Stimulated activated CD4-positive, alpha-beta T cell treated with anti-CD3 and anti-CD28 coated beads, Interleukin-12 subunit alpha, Interleukin-12 subunit beta, amount 100 ng/mL, for 24 hours (primary cell): ENCODE measurements at places on chromosomes 5 and 9.

DNA sequence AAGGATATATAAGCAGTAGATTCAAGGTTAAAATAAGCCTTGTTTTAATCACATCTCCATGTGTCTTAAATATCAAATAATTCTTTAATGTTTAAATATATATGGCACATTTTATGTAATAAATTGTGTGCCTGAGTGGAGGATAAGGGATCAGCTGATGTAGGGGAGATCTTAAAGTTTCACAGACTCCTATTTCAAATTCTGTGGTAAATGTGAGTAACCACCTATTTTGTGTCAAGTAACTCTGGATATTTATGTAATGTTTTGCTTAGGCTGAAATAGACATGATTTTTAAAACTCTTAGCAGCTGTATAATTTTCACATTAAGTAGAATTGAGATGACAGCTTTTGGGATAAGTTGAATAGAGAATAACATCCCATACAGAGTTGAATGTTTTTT lies 41.3 kb upstream of the ITGA2 start:
- no peak for DNase-seq

- DNase-seq: no peak
These were observed 298.2 kb upstream of the RFX3 start for GRCh38 chr9:3823842-3824475.

DNA sequence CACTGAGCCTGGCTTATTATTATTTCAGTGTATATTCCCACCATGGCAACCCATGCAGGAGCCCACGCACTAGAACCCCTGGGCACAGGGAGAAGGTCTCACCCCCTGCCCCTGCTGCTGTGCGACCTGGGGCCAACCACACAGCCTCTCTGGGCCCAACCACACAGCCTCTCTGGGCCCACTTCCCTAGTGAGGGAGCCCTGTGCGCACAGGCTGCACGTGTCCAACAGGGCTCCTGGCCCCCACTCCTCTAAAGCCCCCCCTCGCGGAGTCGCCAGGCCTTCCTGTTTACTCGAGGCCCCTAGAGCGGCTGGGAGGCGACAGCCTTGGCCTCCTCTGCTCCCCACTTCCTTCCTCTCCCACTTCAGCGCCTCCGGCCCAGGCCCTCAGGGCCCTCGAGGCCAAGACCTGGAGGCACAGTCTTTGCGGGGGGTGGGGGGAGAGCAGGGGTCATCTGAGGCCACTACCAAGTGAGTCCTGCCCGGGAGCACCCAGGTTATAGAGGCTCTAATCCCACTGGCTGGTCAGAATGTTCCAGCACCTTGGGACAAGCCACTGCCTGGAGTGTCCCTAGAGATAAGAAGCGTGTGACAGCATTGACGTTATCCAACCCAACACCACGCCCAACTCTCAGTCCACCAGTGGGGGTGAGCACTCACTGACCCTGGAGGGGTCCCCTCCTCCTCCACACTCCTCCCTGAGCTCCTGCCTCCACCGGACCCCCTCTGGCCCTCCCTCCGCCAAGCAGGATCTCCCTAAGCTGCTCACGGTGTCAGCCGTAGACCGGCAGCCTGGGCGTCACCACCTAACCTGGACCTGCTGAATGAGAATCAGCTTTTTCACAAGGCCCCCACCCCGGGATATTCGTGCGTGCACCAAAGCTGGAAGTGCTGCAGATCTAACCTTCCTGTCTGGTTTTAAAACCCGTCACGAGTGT lies 7.9 kb upstream of the ENG start:
- DNase-seq: no peak

GRCh38 chr5:138109463-138110265 lies 25.8 kb downstream of the WNT8A start:
- no peak for DNase-seq

GRCh38 chr9:136196404-136197083 lies 8.4 kb downstream of the LHX3 start:
- no peak for DNase-seq

- DNase-seq: no peak
These were observed 70.1 kb downstream of the TRIO start for GRCh38 chr5:14213253-14213652.

- no peak for DNase-seq
These were observed 25.7 kb downstream of the C9orf85 start for GRCh38 chr9:71937070-71937625.

DNA sequence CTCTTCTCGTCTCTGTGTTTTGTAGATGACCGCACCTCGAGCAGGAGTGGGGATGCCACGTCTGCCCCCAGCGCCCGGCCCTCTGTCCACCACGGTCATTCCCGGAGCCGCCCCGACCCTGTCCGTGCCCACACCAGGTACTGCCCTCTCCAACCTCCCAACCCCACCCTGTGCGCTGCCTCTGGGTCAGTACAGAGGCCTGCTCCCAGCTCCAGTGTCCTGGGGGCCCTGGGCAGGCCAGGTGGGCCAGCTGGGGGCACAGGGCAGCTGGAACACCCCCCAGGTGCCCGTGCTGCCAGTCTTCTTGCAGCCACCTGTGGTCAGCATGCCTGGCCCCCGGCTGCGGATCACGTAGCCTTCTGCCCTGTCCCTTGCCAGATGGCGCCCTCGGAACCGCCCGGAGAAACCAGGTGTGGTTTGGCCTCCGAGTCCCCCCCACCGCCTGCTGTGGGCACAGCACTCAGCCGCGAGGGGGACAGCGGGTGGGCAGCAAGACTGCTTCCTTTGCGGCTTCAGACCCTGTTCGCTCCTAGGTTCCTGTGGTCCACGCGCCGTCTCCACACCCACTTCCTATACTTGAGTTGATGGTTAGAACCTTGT lies 133.7 kb downstream of the WNK2 start:
- DNase-seq: no peak

GRCh38 chr9:110971705-110972104 lies 66.6 kb downstream of the LPAR1 start:
- no peak for DNase-seq

DNA sequence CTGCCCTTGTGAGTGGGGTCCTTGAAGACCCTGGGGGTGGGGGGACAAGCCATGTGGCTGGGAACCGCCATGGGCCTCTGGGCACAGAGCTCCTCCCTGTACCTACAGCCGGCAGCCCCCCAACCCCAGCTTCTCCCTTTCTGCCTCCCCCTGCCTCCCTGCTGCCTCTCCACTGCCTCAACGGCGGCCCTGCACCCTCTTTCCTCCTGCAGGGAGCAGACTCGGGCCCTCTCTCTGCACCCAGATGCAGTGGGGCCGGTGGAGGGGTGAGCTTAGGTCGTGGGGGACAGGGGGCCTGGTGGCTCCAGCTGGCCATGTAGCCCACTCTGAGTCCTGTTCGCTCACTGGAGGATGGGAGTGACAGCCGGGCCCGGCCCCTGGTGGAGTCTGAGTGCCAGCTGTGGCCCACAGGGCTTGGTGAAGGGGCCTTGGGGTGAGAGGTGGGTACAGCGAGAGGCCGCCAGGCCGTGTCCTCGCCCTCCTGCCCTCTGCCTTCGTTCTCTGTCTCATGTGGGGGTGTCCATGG lies 139.3 kb upstream of the COL5A1 start:
- DNase-seq: no peak

GRCh38 chr5:5221724-5222123 lies 81.6 kb downstream of the ADAMTS16 start:
- no peak for DNase-seq

- DNase-seq: no peak
These were observed 38.6 kb downstream of the ZNF366 start for GRCh38 chr5:72468606-72469005.

GRCh38 chr5:111967463-111967862 lies 210.5 kb upstream of the NREP start:
- DNase-seq: no peak

DNA sequence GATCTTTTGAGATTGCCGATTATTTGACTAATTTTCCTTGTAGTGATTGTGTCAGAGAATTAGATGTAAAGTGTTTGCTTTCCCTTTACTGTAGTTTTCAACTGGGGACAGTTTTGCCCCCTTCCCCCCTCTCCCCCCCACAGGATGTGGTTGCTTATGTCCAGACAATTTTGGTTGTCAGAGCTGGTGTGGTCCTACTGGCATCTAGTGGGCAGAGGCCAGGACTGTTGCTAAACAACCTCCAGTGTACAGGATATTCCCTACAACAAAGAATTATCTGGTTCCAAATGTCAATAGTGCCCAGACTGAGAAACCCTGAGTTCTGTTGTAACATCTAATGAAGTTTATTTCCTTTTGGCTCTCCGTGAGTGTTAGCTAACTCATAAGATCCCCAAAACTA lies 20.0 kb downstream of the TMEFF1 start:
- no peak for DNase-seq

- no peak for DNase-seq
These were observed 46.1 kb downstream of the RFX3 start for GRCh38 chr9:3479514-3480352.

GRCh38 chr5:67208403-67208802 lies 11.8 kb upstream of the CD180 start:
- no peak for DNase-seq

DNA sequence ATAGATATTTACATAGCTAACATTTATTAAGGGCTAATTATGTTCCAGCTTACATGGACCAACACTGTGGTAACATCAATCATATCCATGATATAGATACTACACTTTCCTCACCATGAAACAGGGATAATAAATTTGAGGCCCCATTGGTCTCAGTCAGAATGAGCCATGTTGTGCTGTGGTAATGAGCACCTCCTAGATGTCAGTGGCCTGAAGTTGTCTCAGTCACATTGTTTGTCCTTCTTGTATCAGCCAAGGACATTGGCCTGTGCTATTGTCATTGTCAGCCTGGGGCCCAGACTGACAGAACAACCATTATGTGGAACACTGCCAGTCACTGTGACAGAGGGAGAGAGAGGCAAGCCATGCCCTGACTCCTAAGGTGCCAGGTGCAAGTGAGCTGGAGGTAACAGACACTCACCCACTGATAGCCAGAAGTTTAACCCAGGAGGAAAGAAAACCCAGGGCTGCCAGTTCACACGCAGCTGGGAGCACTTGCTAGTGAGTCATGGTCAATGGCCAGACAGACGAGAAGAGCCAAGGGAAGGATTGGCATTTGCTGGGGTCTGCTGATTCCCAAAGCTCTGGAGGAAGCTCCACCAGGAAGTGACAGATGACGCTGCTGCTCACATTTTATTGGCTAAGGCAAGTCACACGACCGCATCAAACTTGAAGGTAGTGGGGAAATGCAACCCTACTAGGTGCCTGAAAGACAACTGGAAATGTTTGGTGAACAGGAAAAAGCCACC lies 224.2 kb downstream of the MELK start:
- no peak for DNase-seq

DNA sequence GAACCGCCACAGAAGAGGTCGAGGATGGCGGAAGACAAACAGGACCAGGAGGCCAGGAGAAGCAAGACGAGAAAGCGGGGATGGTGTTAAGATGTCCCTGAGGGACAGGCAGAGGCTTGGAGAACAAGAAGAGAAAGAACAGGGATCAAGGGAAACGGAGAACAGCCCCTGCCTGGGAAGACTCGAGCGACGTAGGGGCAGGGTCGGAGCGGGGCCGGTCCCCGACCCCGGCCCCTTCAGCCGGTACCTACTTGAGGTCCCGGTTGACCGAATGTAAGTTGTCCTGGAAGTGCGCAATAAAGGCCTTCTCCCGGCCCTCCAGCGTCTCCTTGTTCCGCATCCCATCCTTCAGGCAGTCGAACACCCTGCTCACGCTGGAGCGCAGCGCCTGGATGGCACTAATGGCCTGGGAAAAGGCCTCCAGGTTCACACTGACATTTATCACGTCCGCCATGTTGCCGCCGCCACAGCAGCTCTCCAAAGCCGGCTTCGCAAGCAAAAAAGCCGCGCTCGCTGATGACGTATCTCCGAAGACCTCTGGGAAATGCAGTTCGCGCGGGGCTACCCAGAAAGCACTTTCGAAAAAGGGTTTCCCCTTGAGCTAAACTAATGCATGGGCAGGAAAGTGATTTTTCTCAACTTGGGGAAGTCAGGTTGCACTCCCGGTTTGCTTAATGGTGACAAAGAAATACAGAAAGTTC lies at the start of gene MED27:
MED27 (minus strand) TSS at position 477 of the 701 bp plus-strand sequence; CDS start at position 454, 23 bp downstream.
- DNase-seq: peak; percentile 92

DNA sequence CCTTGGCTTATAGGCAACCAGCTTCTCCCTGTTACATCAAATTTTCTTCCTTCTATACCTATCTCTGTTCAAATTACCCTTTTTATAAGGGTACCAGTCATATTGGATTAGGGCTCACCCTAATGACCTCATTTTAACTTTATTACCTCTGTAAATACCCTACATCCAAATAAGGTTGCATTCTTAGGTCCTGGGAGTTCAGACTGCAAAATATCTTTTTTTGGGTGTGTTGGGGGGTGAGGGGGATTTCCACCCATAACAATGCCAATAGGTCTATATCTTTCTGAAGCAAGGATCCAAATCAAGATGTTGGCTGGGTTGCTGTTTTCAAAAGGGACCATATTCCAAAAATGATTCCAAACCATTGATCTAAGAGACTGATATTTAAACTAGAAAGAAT lies 141.7 kb downstream of the XRCC4 start:
- DNase-seq: no peak

GRCh38 chr5:39352951-39353350 lies 11.3 kb downstream of the C9 start:
- DNase-seq: no peak

DNA sequence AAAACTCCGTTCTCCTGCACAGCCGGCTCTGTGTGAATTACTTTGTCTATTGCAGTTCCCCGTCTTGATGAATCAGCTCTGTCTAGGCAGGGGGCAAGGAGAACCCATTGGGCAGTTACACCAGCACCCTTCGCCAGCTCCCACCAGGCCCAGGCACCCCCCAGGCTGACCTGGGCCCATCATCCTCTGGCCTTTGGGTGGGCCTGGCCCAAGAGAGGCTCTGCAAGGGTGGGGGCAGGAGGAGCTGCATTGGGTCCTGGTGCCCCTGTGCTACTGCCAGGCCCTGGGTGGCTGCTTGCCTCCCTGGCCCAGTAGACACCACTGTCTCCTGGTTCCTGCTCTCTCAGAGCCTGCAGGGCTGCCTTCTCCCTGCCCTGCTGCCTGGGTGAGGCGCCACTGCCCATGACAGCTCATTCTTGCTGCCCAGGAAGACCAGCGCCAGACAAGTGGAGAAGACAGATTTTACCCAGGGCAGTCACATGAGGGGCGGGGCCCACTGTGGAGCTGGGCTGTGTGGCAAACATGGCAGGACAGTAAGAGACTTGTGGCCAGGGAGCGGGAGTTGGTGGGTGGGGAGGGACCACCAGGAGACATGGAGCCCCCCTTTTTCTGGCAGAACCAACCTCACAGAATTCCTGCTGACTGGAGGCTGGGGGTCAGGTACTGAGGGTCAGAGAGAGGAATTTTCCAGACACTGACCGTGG lies 67.2 kb downstream of the MRPL36 start:
- no peak for DNase-seq

GRCh38 chr5:38734353-38734752 lies 111.5 kb upstream of the OSMR start:
- DNase-seq: no peak

- no peak for DNase-seq
These were observed 29.7 kb downstream of the GPR21 start for GRCh38 chr9:123063177-123063598.
